Adrenal gland (tissue), 19 donors: ENCODE measurements at places on chromosomes 4 and X. TPM values are rescaled to one million over a fixed set of nuclear protein-coding genes. Genes with fewer than 3 reads are reported as not detected.

DNA sequence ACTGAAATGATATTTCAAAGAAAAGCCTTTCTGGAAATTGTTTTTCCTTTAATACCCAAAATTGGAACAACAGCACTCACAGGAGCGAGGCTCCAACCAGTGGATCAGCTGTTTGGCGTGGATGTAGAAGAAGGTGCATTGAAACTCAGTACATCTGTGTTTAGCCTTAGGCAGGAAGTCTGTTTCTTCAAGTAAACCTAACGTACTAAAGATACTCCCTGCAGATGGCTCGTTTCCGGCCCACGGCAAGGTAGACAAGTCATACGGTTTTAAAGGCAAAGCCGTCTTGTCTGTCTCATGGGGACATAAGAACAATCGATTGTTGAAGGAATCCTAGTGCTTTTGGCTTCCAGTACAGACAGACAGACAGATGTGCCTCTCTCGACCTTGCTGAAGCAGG, 50.0 kb upstream of the CLCN4 start:
- peaks cover 14% of the 10 kb centered on the region for H3K4me1 ChIP-seq
- H3K36me3 ChIP-seq = no peaks in the 10 kb centered on the region
- peak overlapping the region; percentile 31 for H3K27ac ChIP-seq
- H3K4me3 ChIP-seq = no peak overlapping the region
- DNase-seq = no peak

GRCh38 chr4:139129206-139129605, 47.8 kb downstream of the ELF2 start:
- no peaks in the 10 kb centered on the region for H3K36me3 ChIP-seq
- no peaks in the 10 kb centered on the region for H3K4me1 ChIP-seq
- no peaks in the 10 kb centered on the region for H3K27me3 ChIP-seq
- H3K27ac ChIP-seq = no peak overlapping the region
- H3K4me3 ChIP-seq = no peak overlapping the region

DNA sequence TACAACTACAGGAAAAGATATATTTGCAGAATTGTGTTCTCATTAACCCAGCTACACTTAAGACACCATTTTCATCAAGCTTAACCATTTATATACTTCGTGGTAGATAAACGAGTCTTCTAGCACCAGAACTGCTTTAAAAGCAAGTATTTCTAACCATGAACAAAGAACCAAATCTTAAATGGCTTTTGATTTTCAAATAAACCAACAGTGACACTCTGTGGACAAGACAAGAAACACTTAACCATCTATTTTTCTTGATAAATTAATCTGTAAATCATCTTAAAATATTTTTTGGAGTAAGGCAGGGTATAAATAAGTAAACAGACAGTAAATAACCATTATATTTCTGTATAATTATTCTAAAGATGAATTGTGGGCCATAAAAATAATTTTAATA, 10.2 kb downstream of the BEND2 start:
- H3K4me1 ChIP-seq = no peaks in the 10 kb centered on the region
- peaks cover 4% of the 10 kb centered on the region for H3K27me3 ChIP-seq
- no peak overlapping the region for H3K4me3 ChIP-seq
- H3K27ac ChIP-seq = no peak overlapping the region
- H3K36me3 ChIP-seq = no peaks in the 10 kb centered on the region

- H3K36me3 ChIP-seq = no peaks in the 10 kb centered on the region
- no peak for DNase-seq
- H3K4me1 ChIP-seq = no peaks in the 10 kb centered on the region
- peaks cover 8% of the 10 kb centered on the region for H3K27me3 ChIP-seq
- no peak overlapping the region for H3K4me3 ChIP-seq
Measured at GRCh38 chrX:134716620-134717012, 58.3 kb upstream of the PLAC1 start.

- no peaks in the 10 kb centered on the region for H3K36me3 ChIP-seq
- peaks cover 3% of the 10 kb centered on the region for H3K27me3 ChIP-seq
- no peaks in the 10 kb centered on the region for H3K4me1 ChIP-seq
- H3K4me3 ChIP-seq = no peak overlapping the region
- no peak for DNase-seq
- peak overlapping the region; percentile 6 for H3K27ac ChIP-seq
Measured at GRCh38 chr4:72969976-72970375, 99.5 kb downstream of the COX18 start.

- peaks cover 7% of the 10 kb centered on the region for H3K27me3 ChIP-seq
- H3K4me1 ChIP-seq = peaks cover 4% of the 10 kb centered on the region
- H3K4me3 ChIP-seq = no peak overlapping the region
- DNase-seq = no peak
- no peaks in the 10 kb centered on the region for H3K36me3 ChIP-seq
Measured at GRCh38 chrX:118742176-118742575, 14.8 kb downstream of the IL13RA1 start.

The MAGEE1 gene
- 2.7 TPM for total RNA-seq

The IL2RG gene
- total RNA-seq = 1.9 TPM
